ENCODE measurements at places on chromosomes 1 and 21. TPM values are rescaled to one million over a fixed set of nuclear protein-coding genes. Genes with fewer than 3 reads are reported as not detected.

FBXO2 gene
- total RNA-seq = 5.6 TPM

CLEC20A gene
- not detected for total RNA-seq

RCSD1 gene
- total RNA-seq = 0.22 TPM

GNPAT gene
- 69.9 TPM for total RNA-seq

DNA sequence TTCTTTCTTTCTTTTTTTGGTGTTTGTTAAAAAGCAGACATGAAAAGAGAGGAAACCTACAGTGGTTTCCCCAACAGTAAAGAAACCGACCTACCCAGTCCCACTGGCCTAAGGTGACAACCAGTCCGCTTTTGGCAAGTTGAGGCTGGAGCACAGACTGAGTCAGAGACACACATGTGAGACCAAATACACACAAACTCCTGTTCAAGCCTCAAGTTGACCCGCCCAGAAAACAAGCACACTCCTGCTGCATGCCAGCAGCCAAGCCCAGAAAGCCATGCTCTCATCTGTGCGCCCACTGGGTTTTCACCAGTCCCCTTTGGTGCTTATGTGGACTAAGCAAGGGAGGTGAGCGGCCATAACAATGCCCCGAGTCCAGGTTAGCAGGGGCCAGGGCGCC, 64.6 kb upstream of the GPR153 start:
- H3K4me3 ChIP-seq = no peak overlapping the region
- no peaks in the 10 kb centered on the region for H3K4me1 ChIP-seq
- H3K27ac ChIP-seq = no peak overlapping the region
